ENCODE measurements at places on chromosomes 5 and 9.
A peak's percentile ranks its signal among the peaks of the same experiment; 100 is the strongest.

- DNase-seq: no peak
These were observed 203.2 kb downstream of the DMRT2 start for GRCh38 chr9:1253064-1253979.

GRCh38 chr9:72601615-72602014 lies 80.2 kb downstream of the TMC1 start:
- DNase-seq: no peak

- DNase-seq: no peak
These were observed 481.8 kb upstream of the CDH18 start for GRCh38 chr5:20469792-20470191.

GRCh38 chr5:55304584-55304983 lies 2.9 kb downstream of the DHX29 start:
- no peak for DNase-seq

- DNase-seq: no peak
These were observed 103.4 kb upstream of the DMRTA1 start for GRCh38 chr9:22343218-22343611.

GRCh38 chr5:78972654-78973428 lies 12.3 kb downstream of the ARSB start:
- peak; percentile 10 for DNase-seq

GRCh38 chr5:119750887-119751733 lies 121.8 kb downstream of the FAM170A start:
- no peak for DNase-seq

DNA sequence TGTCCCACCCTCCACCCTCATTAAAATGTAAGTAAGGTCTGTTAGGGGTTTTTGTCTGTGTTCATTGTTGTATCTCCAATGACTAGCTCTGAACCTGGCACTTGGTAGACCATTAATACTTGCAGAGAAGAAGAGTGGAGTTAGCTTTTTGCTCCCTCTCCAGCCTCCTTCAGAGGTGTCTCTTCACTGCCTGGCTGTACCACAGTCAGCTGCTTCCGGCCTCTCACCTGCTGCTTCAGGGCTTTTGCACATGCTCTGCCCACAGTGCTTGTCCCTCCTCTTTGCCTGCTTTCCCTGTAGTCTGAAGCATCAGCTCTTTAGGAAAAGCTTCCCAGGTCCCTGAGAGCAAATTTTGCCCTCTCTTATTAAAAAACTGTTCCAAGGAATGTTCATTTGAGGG lies 83.6 kb downstream of the SNX24 start:
- no peak for DNase-seq

DNA sequence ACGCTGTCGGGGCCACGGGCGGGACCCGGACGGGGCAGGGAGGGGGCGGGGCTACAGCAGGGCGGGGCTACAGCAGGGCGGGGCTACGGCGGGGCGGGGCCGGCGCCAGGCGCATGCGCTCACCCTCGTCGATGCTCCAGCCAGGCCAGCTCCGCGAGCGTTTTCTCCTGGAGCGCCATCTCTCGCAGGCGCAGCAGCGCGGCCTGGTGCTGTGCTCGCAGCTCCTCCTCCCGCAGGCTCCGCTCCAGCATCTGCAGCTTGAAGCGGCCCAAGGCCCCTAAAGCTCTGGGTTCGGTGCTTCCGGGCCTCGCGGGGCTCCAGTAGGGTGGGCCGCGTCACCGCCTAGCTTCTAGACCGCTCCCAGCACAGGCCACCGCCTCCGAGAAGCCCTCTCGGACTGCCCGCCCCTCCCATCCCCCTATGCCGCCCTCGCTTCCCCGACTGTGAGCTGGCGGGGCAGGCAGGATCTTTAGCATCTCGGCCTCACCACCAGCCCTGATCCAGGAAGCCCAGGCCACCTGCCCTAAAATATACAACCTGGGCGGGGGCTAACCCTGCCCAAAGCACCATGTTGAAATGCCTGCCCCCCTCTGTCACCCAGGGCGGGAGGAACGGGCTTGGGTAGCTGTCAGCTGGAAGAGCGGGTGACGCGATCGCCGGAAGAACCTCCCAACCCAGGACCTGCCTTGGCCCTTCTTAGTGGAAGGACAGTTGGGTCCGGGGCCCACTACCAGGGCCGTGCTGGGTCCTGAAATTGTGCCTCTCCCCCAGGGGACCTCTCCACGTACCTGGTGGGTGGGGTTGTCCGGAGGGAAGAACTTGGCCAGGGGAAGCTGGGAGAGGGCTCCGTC lies 21.9 kb upstream of the QSOX2 start:
- DNase-seq: peak; percentile 66

DNA sequence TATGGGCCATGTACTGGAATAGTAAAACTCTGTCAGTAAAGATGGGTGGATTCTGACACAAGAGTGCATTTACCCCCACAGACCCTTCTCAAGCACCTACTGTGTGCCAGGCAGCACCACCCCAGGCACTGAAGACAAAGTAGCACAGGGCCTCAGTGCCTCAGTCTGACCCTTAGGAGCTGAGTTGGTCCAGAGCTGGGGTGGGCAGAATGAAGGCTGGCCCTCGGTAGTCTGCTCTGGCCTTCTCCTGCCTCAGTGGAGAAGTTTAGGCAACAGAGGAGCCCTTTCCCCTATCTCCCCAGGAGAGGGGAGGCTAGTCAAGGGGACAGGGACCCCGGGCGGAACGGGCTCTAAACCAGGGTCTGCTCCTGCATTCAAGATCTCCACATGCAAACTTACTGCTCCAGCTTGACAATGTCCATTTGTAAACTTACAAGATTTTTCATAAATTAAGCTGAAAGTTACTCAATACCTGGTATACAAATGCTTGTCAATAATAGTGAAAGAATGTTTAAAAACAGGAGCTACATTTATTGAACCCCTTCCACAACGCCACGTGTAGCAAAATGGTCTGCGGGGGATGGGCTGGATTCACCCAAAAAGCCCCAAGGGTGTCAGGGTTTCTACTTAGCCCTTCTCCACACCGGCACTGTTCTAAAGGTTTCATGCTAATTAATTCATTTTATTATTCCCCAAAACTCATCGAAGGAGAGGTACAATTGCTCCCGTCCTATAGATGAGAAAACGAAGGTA lies 1.5 kb downstream of the VDAC1 start:
- DNase-seq: no peak

DNA sequence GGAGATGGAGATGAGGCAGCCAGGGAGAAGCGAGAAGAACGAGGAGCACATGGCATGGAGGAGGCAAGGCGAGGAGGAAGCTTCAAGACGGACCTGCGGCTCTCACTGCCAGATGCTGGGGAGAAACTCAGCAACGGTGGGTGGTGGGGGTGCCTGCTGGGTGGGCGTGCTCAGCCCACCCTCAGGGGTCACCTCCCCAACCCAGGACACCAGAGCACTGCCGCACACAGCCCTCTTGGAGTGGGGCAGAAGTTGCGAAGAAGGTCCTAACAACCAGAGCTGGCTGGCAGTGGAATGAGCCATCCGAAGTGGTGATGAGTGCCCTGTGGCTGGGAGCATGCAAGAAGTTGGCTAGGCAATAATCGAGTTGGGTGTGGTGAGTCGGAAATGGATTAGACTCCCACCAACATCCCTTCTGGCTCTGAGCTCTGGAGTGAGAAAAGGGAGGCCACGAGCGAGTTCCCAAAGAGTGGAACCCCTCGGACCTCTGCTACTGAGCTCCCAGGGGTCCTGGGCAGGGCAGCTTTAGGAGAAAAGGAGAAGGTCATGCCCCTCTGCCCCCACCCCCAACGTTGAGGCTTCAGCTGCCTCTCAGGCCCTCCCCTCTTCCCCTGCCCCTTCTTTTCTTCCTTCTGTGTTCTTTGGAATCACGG lies 212.7 kb upstream of the MVB12B start:
- DNase-seq: no peak

GRCh38 chr9:105968811-105969466 lies 274.6 kb downstream of the TMEM38B start:
- DNase-seq: no peak

DNA sequence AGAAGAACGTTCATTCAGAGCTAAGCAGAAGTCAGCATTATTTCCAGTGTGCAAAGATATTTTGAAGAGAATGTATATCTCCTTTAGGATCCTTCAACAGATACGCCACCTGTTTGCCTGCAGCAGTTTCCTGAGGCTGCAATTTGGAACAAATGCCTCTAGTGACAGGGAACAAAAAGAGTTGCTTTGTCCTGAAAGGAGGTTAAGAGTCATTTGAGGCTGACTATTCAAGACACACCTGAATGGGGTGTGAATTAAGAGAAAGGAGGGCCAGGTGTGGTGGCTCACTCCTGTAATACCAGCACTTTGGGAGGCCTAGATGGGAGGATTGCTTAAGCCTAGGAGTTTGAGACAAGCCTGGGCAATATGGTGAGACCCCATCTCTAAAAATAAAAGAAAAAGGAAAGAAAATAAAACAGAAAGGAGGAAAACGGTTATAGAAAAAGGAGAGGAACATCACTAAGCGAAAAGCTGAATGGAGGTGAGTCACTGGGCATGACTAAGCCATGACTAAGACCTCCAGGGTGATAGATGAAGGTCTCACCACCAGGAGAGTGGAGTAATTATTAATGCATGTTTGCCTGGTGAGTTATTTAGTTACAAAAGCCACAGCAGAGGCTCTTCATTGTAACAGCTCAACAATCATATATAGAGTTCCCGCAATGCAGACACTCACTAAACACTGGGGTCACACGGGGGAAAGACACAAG lies 255.2 kb upstream of the TNC start:
- DNase-seq: peak; percentile 97

DNA sequence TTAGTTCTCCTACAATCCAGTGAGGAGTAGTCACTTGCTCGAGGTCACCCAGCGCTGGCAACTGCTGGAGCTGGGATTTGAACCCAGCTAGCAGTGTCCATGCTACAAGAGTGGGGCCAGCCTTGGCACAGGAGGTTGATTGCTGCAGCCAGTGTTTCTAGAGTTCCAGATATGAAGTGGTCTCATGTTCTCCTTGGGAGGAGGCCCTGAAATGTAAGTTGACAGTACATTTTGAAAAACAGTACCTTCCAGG lies 802 bp downstream of the CCDC107 start:
- DNase-seq: peak; percentile 44

DNA sequence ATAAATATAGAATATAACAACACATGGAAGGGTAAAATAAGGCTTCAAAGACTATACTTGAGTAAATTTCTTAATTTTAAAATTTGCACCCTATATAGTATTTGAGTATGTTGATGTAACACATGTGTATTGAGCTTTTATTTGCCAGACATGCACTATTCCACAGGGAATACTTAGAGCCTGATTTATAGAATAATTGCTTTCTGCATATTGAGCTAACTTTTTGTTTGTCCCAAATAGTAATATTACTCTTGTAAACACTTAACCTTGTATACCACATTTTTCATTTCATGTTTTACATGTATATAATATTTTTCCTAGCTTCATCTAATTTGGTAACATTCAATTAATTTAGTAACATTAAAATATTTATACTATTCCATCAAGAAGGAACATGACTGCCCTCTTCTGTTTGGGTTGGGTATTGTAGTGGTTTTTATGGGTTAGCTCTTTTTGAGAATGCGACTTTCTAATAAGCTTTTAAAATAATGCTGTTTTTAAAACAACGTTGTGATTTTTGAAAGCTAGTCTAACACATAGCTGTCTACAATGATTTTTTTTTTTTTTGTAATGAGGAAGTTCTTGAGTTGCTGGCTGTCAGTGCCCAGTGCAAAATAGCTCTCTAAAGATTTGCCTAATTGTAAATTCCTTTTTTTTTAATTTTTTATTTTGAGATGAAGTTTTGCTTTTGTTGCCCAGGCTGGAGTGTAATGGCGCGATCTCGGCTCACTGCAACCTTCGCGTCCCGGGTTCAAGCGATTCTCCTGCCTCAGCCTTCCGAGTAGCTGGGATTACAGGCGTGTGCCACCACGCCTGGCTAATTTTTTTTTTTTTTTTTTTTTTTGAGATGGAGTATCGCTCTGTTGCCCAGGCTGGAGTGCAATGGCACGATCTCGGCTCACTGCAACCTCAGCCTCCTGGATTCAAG lies 4.8 kb downstream of the SUB1 start:
- DNase-seq: peak; percentile 66

- DNase-seq: no peak
These were observed 264.3 kb downstream of the ENC1 start for GRCh38 chr5:74376187-74376586.

- no peak for DNase-seq
These were observed 19.1 kb downstream of the LHX3 start for GRCh38 chr9:136185596-136186366.

DNA sequence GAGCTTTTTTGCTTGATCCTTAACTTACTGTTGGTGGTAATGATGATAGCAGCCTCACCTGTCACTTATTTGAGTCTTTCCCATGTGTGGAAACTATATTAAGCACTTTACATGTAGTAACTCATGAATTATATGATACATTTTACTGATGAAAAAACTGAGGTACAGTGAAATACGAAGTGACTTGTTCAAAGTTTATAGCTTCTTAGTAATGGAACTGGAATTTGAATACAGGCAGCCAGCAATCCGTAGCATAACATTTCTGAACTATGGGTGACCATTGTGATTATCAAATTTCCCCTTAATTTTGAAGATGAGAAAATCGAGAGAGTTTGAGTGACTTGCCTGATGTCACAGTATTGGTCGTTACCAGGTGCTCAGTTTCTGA lies 17.3 kb downstream of the SCAMP1 start:
- no peak for DNase-seq

DNA sequence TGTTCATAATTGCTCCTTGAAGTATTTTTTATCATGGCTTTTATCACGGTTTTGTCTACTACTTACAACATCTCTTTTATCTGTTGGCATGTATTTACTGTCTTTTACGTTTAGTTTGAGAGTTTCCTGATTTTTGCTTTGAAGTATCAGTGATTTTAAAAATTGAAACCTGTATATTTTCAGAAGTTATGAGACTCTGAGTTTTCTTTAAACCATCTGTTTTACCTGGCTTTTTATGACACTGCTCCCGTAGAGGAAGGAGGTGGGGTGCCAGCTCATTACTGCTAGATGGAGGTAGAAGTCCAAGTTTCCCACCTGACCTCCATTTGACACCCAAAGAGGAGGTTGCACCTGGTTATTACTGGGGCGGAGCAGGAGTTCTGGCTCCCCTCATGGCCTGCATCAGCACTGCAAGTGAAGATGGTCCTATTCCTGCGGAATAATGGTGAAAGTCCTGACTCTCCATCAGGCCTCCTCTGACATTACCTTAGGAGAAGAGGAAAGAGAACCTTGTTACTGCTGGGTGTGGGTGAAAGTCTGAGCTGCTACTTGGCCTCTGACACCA lies 10.0 kb upstream of the ZNF131 start:
- no peak for DNase-seq

DNA sequence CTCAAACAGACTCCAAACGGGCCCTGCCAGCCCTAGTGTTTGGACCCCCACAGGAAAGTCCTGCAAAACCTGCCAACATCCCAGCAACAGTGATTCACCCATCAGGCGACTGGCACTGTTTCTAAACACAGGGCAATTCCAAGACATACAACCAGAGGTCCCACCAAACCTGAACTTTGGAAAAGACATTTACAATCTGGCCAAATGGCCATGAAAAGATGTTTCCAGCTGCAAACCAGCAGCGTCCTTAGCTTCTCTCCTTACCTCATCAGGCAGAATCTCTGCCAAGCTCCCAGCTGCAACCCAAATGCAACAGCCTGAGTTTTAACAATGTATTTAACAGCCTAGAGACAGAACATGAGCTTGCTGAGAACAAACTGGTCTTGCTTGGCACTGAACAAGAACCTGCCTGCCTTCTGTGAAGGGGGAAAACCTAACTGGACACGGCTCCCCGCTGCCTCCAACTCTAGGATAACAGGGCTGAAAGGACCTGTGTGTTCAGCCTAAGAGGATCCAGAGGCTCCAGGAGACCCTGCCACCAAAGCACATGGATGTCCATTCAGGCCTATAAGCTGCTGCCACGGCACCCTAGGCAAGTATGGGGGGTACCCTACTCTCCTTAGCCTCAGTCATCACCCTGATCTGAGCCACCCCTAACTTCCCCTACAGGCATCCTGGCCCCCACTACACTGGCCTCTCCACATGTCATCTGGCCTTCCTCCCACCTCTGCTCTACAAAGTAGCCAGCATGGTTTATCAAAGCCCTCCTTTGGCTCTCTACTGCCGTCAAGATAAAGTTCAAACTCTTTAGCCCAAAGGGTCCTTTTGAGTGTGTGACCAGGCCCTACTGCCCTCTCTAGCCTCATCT lies 5.6 kb downstream of the P4HA2 start:
- no peak for DNase-seq

All from brain microvascular endothelial cell (primary cell).